ENCODE measurements at places on chromosomes 1 and 21.

DNA sequence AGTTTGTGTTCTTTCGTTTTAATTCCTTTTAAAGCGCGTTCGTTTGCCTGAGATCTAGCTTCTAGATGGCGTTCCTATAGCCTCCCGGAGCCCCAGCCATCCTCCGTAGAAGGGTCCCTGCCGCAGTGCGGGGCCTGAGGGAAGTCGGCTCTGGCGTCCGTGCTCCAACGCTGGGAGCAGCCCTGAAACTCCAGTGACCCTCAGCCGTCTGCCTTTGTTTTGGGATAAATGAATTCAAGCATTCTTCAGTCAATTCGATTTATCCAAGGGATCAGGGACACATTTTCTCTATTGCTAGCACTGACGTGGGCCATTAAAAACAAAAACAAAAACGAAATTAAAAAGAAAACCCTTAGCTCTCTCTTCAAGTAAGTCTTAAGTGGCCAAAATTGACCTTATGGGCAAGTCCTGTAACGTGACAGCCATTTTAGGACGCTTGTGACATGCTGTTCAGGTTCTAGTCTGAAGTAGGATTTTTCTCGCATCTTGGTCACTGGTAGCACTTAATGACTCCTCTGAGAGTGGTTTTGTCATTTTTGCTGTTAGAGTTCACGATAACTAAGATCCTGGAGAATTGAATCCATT, 742 bp upstream of the HSPA13 start:
- DNase-seq, result no peak

DNA sequence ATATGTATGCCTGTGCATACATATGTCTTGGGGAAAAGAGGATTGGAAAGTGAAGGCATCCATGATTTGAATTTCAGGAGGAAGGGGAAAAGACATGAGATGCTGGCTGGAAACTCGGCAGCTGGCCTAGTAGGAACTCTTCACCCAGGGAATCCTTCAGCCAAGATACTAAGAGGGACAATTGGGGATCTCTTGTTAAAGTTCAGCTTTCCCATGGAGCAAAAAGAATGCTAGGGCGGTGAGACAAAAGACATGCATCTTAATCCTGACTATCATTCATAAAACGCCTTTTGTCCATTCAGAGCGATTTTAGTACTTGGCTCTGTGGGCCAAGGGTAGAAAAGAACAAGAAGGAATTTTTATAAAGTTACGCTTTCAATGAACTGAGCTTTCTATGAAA, 20.5 kb downstream of the PDPN start:
- DNase-seq, result no peak

- DNase-seq, result no peak
These were observed 91.5 kb downstream of the MRPL37 start for GRCh38 chr1:54291276-54292001.

DNA sequence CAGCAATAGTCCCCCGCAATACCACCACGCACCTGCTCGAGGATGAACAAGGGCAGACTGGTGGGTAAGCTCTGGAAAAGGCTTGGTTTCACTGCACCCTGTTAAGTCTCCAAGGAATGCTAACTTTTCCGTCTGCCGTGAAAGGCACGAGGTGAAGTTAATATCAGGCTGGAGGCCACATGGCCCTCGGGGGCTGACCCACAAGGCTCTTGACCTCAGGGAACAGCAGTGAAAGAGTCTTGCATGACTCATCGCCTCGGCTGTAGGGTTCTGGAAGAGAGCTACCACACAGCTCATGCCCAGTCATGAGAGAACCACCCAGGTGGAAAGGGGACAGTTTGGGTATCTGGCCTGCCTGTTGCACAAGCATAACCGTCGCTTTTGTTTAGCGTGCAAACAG, 24.7 kb downstream of the SCCPDH start:
- no peak for DNase-seq

DNA sequence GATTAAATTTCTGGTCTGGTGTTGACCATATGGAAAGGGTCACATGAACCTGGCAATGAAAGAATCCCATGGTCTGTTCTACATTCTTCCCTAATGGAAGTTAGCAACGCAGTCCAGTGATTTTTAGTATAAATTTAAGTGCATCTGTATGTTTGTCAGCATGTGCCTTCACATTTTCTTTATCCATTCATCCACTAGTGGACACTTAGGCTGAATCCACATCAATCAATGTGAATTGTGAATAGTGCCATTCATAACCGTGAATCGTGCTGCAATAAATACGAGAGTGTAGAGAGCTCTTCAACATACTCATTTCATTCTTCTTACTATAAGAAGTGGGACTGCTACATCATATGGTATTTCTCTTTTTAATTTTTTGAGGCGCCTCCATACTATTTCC, 12.7 kb upstream of the IFI16 start:
- no peak for DNase-seq

DNA sequence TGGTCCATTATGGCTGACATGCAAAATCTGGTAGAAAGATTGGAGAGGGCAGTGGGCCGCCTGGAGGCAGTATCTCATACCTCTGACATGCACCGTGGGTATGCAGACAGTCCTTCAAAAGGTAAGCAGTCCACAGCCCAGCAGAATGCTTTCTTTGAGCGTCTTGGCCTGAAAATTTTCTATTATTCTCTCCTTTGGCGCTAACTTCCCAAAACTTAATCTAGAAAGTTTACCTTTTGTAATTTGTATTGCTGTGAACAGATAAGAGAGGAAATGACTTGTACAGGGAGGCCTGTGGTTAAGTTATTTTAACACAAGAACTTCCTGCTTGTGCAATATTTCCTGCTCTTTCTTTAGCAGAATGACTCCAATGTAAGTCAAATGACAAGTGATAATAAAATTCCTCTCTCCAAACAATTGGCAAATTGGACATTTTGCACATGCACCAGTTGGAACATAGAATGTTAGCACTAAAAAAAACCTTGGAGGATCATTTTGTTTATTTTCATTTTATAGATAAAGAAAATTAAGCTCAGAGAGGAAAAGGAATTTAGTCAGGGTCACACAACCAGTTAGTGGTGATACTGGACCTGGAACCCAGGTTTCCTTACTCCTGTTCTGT, 18.9 kb downstream of the CAP1 start:
- DNase-seq, result no peak

DNA sequence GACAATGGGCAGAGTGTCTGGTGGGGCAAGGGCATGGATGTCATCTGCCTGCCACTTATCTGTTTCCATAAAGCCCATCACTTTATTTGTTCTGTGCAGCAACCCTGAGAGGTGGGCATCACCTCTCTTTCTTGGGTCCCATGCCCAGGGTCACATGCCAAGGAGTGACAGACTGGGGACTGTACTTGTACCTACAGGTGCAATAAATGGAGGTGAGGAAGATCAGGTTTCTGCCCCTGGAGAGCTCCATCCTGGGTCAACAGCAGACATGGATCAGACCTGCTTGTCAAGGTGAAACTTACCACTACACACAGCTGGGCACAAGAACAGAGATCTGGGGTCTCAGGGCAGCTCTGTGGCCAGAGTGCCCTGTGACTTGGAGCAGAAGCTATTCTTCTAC, 18.4 kb upstream of the PRDM16 start:
- no peak for DNase-seq

DNA sequence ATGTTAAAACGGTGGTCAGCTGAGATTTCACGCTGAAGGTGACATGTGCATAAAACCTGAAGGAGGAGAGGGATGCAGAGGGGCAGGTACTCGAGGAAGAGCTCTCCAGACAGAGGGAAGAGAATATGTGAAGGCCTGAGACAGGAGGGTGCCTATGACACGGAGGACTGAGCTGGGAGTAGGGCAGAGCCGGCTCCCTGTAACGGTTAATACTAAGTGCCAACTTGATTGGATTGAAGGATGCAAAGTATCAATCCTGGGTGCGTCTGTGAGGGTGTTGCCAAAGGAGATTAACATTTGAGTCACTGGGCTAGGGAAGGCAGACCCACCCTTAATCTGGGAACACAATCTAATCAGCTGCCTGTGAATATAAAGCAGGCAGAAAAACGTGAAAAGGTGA, 136.2 kb upstream of the SYT6 start:
- DNase-seq, result no peak

- DNase-seq, result no peak
These were observed 34.5 kb downstream of the CD247 start for GRCh38 chr1:167483790-167484189.

- no peak for DNase-seq
These were observed 4.6 kb upstream of the KRTAP10-4 start for GRCh38 chr21:44568667-44569556.

- no peak for DNase-seq
These were observed 11.4 kb downstream of the KCNJ15 start for GRCh38 chr21:38267991-38268863.
